Stimulated activated CD8-positive, alpha-beta memory T cell treated with anti-CD3 and anti-CD28 coated beads, Interleukin-4, amount 100 ng/mL, for 1 hour (primary cell): ENCODE measurements at places on chromosomes 7 and 10.

- no peak for DNase-seq
Observed at GRCh38 chr10:57338823-57339558, 928.7 kb downstream of the IPMK start.

DNA sequence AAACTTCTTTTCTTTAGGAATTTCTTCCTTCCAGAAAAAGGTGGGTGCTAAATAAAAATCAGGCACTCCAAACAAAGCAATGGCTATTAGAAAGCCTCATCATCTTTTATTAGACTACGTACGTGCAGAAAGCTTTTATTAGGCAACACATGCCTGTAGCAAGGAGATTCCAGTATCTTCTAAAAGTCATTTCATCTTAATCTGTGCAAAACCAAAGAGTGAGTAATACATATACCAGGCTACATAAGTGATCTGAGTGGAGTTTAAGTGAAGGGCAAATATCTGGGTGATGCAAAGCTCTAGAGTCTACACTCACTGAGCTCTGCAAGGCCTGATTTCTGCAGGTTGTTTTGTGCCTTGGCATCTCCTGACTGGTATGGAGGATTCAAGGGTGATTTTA, 231.7 kb downstream of the ELMO1 start:
- no peak for DNase-seq

DNA sequence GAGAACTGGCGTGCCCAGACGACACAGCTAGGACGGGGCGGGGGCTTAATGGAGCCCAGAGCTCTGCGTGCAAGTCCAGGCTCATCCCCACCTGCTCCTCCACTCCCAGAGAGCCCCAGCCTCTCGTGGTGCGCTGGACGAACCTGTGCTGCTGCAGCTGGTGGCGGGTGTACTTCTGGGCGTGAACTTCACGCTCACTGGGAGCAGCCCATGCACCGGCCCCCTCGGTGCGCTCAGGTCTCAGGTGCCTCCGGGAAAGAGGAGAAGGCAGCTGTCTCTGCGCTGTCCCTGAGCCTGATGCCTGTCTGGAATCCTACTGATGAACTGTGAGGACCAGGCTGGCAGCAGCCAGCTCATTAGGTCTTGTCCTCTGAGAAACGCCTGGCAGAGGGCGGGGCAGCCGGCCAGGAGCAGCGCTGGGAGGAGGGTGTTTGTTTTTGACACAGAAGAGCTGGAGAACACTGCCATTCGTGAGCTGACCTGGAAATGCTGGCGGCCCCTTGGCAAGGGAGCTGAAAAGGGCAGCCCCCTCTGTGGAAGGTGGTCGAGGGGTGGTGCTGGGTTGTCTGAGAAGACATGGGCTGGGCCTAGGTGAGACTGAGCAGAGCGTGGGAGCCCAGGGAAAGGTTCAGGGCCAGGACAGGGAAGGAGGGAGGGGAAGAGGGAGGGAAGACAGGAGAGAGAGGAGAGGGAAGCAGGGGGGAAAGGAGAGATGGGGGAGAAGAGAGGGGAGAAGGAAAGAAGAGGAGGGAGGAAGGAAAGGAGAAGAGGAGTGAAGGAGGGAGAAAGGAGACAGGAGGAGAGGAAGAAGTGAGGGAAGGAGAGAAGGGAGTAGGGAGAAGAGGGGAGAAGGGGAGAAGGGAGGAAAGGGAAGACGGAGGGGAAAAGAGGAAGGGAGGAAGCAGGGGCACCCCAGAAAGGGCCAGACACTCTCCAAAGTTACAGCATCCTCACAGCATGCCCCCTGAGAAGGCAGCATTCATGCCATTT, 53.5 kb upstream of the TNS3 start:
- DNase-seq, result no peak

DNA sequence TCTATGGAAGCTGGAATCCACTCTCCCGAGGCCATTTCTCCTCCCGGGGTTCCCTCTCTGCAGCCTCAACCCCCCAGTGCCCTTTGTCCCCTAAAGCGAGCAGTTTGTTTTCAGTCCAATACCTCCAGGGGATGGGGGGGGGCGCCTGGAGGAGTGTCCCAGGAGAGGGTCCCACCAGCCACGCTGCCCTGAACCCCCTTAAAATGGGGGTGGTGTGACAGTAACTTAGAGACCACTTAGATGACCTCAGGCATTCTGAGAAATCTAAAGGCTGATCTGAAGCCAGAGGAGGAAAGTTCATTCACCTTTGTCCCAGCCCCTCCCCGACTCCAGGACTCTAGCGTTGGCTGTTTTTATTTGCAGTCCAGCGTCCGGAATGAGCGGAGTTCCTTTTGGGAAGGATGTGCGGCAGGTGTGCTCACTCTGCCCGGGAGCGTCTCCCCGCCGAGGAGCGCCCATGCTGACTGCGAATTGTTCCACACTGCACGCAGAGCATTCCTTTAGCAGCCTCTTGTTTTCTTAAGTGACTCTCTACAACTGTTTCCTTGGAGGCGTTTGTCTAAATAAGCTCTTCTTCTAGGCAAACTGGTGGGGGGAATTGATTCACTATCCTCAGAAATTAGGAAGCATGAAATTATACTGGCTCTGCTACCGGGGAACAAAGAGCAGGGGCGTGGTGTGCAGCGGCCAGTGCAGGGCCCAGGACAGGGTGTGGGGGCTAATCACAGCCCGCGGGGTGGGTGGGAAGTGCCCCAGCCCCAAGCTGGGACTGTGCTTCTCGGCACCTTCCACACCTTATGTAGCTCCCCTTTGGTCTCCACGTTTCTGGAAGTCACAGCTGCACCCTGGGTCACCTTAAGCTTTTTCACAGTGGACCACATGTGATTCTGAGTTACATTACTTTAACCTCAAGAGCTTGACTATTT, 46.3 kb downstream of the SYPL1 start:
- no peak for DNase-seq

DNA sequence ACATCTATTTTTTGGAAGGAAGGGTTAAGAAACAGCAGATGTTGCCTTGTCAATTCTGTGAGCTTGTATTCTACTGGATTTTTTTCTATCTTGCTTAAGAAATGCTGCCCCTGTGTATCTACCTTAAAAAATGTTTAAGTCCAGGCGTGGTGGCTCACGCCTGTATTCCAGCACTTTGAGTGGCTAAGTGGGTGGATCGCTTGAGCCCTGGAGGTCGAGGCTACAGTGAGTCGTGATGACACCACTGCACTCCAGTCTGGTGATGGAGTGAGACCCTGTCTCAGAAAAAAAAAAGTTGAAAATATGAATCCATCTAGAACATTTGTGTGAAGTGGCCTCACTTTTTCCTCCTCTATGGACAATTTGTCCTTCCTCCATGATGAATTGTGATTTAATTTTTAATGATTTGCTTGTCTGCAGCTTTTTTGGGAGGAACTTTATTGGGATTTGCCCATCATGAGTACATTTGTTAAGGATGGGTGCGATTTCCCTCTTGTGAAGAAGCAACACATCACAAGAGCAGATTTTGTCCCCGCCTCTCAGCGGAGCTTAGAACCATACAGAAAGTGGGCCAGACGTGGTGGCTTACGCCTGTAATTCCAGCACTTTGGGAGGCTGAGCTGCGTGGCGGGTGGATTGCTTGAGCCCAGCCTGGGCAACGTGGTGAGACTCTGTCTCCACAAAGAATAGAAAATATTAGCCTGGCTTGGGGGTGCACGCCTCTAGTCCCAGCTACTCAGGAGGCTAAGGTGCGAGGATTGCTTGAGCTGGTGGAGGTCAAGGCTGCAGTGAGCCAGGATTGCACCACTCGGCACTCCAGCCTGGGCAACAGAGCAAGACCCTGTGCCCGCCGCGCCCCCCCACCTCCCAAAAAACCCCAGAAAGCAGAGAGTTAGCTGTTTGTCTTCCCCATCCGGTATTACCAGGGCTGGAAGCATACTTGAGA, 57.7 kb downstream of the DNAJB6 start:
- DNase-seq, result no peak

GRCh38 chr10:4742217-4742616, 83.8 kb upstream of the AKR1E2 start:
- DNase-seq, result no peak

- DNase-seq, result no peak
Observed at GRCh38 chr7:636396-636795, 90.1 kb upstream of the DNAAF5 start.

DNA sequence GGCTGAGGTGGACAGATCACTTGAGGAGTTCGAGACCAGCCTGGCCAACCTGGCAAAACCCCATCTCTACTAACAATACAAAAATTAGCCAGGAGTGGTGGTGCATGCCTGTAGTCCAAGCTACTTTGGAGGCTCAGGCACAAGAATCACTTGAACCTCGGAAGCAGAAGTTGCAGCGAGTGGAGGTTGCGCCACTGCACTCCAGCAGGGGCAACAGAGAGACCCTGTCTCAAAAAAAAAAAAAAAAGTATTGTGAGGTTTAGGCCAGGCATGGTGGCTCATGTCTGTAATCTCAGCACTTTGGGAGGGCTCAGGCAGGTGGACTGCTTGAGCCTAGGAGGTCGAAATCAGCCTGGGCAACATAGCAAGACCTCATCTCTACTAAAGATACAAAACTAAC, 16.0 kb downstream of the TET1 start:
- no peak for DNase-seq

DNA sequence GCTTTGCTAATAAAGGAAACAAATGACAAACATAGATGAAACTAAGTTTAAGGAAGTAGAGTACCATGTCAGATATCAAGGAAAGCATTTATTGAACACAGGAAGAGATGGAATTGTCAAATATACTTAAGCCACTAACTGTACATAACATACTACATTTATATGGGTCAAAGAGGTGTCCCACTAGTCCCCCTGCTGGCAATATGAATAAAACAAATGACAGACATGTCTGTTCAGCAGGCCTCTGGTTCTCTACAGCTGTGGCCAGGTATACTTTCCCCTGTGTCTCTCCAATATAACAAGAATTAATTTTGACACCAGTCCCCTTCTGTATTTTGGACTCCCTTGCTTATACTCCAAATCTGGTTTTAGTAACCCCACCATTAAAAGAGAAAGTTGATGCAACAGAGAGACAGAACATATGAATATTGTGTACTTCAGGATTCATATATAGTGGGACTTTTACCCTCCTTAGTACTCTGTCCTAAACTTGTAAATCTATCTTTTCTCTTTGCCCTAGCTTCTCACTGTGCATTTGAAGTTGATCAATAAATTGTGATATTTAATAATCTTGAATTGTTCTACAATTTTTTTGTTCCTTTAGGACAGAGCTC, 42.9 kb downstream of the CD36 start:
- no peak for DNase-seq

- peak; percentile 29 for DNase-seq
Observed at GRCh38 chr7:151168003-151168786, 701 bp upstream of the GBX1 start.

- DNase-seq, result peak; percentile 34
Observed at GRCh38 chr10:79331709-79332108, 15.6 kb upstream of the PPIF start.

DNA sequence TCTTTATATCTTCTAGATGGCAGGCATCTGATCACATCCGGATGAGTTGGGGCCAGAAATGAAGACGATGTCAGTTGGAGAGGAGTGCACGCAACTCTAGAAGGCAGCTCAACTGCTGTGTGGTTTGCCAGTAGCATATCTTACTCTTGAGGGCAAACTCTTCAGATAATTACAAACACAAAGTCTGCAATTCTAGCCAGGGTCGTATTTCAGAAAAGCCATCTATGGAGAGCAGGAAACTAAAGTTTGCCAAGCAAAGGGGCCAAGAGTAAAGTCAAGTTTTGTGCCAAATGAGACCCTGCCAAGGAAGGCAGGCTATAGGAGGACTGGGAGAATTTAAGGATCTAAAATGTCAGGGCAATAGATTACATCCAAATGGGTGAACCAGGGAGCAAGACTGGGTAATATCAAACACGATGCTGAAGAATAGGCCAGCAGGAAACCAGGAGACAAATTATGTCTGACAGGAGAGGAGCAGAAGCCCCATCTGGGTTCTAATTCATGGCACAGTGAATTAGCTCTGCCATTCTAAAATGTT, 312.5 kb upstream of the SEMA3C start:
- DNase-seq, result no peak

DNA sequence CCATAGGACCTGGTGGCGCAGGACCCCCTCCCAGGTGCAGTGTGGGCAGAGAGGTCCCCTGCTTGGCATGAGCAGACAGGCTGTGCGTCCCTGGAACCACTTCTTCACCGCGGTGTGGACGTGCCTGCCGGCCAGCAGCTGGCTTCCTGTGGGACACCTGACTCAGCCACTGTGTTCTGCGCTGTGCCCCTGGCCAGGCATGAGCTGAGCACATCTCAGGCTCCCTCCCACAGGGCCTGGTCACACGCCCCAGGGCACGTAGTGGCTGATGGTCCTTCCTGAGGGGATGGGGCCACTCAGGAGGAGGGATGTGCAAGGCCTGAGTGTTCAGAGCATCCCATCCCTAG, 3.5 kb upstream of the DEPP1 start:
- no peak for DNase-seq

DNA sequence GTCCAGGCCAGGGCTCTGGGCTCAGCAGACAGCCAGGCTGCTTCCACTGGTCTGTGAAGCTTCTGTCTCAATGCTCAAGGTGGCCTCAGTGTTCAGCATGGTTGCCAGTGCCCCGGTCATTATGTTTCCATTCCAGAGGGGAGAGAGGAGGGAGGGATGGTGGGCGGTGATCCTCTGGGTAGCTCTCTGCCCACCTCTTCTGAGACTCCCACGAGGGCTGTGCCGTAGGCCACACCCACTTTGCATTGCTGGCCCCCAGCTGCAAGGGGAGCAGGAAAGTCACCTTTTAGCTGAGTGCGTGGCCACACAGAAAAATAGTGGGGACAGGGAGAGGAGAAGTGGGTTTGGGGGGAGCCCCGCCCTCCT, 42.5 kb downstream of the FOXK1 start:
- DNase-seq, result no peak

DNA sequence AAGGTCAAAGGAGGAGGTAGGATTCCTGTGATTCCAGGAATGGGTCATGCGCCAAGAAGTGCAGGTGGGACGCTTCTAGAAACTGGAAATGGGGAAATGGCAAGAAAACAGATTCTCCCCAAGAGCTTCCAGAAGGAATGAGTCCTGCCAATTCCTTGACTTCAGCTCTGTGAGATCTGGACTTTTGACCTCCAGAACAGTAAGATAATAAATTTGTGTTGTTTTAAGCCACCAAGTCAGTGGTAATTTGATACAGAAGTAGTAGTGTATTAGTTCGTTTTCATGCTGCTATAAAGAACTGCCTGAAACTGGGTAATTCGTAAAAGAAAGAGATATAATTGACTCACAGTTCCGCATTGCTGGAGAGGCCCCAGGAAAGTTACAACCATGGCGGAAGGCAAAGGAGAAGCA, 178.6 kb upstream of the GALNT17 start:
- no peak for DNase-seq

DNA sequence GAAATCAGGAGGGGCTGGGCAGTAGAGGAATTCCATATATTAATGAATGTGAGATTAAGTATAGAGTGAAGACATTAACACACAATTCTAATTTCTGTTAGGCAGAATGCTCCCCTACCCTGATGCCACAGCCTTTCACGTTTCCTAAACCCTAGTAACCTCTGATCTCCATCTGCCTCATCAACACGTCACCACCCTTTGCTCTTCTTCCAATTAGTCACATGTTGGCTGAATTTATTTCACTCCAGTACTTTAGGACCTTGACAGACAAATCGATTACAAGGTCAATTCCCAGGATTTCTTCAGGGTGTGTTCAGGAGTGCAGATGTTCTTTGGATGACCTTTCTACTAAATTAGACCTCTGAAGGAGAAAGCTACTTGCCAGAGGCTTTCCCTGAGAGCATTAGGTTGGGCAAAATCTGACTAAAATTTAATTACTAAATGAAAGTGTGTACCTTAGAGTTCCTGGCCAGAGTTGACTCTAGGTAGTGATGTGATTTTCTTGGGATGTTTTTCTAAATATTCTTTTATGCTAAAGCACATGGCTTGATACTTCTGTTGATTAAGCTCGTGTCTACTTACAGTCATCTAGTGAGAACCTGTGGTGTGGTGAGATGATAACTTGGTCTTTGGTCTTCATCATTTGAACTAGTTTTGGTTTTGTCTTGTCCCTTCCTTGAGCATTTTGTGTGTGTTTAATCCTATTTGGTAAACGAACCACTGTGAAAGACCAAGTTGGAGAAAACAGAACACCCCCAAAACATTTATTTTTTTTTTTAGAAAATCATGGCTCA, 12.7 kb downstream of the AGR2 start:
- DNase-seq, result no peak
